Right cardiac atrium (tissue), 5 donors: ENCODE measurements at places on chromosomes 2 and 18.
A peak's percentile ranks its signal among the peaks of the same experiment; 100 is the strongest.

- DNase-seq = no peak
These were observed 86.8 kb upstream of the TFPI start for GRCh38 chr2:187640926-187641510.

DNA sequence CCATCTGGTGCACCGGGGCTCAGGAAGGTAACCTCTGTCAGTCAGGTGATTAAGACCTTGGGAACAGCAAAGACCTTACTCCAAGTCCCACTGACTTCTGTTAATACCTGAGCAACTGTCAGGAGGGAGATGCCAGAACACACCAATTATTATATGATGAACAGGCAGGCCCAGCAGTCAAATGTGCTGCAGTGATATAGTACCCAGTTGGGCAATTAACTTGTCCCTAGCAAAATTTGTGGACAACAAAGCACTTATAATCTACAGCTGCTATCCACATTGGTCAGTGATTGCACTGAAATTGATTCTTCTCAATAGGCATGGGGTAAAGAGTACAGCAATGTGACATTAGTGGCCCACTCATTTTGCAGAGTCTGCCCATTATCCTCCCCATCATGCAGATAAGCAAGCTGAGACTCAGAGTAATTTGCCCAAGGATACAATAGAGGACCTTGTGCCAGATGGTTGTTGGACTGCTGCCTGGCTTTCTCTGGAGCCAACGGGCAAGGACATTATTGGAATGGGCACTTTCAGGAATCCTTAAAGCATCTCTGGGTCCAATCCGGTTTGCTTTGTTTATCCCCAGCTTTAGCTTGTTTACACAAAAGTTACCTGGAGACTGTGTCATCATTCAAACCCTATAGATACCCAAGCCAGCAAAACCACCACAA lies 147.6 kb downstream of the CCBE1 start:
- no peak for DNase-seq

GRCh38 chr18:54392543-54393023 lies 34.9 kb downstream of the C18orf54 start:
- DNase-seq = no peak

GRCh38 chr2:23388294-23388693 lies 3.3 kb downstream of the KLHL29 start:
- no peak for DNase-seq

DNA sequence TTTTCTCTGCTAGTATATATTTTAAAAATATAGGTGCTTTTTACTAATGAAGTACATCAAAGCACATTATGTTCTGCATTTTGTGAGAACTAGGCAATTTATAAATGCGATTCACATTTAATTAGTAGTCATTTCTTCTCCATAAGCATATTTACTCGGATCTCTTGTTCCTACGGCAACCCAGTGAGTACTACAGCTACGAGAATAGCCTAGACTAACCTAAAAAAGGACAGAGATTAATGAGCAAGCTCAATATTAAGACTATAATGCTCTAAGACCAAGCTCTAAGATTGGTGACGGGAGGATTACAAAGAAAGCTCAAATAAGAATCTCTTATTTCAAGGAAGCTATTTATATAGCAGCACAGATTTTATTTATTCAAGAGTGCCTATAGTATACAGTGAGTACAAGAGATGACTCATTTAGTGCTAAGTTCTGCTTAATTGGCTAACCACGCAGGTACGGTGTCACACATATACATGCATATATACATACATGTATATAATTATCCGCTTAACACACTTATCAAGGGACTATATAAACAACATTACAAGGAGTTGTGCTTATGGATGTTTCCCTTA lies 364.7 kb downstream of the GPD2 start:
- DNase-seq = no peak

GRCh38 chr2:98948956-98949739 lies 13.1 kb upstream of the CRACDL start:
- DNase-seq = no peak

DNA sequence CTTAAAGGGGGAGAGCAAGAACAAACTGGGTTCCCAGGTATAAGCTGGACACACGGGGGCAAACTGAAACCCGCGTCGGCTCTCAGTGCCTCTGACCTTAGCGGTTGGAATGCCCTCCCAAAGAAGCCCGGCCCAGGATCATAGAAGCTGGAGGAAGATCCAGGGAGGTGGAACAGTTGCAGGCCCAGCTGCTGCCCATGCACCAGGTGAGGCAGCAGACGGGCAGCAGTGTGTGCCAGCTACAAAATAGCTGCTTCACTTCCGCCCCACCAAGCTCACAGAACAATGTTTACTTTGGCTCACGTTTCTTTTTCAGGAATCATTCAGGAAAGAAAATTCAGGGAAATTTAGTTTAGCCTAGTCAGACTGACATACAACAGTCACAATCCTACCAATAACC lies 3.9 kb upstream of the ERMN start:
- DNase-seq = peak; percentile 37

GRCh38 chr2:38146275-38146906 lies 70.4 kb upstream of the CYP1B1 start:
- DNase-seq = peak; percentile 70

DNA sequence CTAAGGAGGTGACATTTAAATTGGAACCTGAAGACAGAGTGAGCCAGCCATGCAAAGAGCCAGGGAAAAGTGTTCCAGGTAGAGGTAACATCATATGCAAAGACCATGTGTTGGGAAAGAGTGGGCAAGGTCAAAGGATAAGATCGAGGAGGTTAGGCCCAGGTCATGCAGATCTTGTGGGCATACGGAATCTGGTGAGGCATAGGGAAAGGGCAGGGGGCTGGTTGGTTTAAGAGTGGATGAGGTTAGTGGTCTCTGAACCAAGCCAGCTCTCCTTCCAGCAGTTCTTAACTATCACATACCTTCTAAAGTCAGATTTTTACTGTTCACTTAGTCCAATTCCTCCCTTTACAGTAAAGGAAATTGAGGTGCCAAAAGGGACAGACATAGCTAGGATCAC lies 3.0 kb downstream of the ANKRD53 start:
- DNase-seq = no peak
